Dorsolateral prefrontal cortex (tissue), 122 donors: ENCODE measurements at places on chromosomes 11 and 22.

GRCh38 chr11:46759196-46759595 lies 40.2 kb downstream of the F2 start:
- no peak for DNase-seq

GRCh38 chr11:120231963-120232362 lies 8.0 kb upstream of the POU2F3 start:
- DNase-seq, result no peak

GRCh38 chr11:87366763-87367405 lies 329.1 kb downstream of the TMEM135 start:
- no peak for DNase-seq

- no peak for DNase-seq
These were observed 16.7 kb downstream of the TAB1 start for GRCh38 chr22:39416319-39416718.

GRCh38 chr11:44279483-44279882 lies 30.5 kb downstream of the ALX4 start:
- DNase-seq, result no peak

GRCh38 chr11:100574894-100575769 lies 112.0 kb upstream of the ARHGAP42 start:
- DNase-seq, result no peak

DNA sequence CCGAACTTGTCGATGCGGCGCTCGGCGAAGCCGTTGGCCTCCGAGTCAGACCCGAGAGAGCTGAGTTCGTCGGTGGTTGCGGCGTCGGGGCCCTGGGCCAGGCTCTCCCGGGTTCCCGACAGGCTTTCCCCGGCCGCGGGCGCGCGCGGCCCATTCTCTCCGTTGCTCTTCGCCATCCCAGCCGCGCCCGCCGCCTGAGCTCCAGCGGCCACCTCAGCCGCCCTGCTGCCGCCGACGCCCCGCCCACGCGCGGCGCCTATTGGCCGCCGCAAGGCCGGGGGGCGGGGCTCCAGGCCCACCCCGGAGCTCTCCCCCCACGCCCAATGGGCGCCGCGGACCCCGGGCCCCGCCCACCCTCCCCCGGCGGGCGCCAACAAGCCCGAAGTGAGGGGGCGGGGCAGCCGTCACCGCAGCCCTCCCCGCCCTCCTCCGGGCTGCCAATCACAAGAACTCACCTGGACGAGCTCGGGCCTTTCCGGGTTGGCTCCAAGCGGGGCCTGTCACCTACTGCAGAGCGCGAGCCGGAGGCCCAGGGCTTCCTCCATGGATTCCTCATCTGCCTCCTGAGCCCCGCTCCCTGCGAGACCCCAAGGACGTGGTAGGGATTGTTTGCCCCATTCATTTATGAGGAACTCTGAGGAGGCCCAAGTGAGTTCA lies at the start of gene TBC1D10A:
Gene TBC1D10A (minus strand): TSS at position 236 of the 657 bp plus-strand sequence. CDS start 60 bp downstream, at position 176.
- DNase-seq, result peak; percentile 80

DNA sequence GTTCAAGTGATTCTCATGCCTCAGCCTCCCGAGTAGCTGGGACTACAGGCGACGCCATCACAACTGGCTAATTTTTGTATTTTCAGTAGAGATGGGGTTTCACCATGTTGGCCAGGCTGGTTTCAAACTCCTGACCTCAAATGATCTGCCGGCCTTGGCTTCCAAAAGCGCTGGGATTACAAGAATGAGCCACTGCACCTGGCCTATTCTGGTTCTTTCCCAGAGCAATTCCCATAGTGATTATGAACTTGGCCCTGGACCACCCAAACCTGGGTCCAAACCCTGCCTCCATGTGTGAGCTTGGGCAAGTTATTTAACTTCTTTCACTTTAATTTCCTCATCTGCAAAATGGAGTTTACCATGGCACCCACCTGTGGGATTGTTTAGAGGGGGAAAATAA lies 61.5 kb upstream of the HEPHL1 start:
- DNase-seq, result no peak

GRCh38 chr22:31911565-31912406 lies 32.5 kb upstream of the YWHAH start:
- no peak for DNase-seq

DNA sequence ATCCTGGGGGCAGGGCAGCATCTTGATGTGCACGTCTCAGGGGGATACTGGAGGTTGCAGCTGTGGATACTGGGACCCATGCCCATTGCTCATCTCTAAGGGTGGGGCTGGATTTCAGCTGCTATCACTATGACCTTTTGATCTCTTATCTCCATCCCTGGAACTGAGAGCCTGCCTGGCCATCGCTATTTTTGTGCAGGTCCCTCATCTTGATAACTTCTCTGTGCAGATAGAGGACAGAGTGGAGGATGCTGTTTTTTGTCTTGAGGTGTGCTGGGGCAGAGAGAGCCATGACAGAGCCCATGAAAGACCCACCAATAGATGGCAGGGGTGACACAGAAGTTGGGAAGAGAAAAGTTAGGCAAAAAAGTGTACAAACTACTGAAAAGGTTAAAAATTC lies 5.1 kb upstream of the INSC start:
- DNase-seq, result no peak

DNA sequence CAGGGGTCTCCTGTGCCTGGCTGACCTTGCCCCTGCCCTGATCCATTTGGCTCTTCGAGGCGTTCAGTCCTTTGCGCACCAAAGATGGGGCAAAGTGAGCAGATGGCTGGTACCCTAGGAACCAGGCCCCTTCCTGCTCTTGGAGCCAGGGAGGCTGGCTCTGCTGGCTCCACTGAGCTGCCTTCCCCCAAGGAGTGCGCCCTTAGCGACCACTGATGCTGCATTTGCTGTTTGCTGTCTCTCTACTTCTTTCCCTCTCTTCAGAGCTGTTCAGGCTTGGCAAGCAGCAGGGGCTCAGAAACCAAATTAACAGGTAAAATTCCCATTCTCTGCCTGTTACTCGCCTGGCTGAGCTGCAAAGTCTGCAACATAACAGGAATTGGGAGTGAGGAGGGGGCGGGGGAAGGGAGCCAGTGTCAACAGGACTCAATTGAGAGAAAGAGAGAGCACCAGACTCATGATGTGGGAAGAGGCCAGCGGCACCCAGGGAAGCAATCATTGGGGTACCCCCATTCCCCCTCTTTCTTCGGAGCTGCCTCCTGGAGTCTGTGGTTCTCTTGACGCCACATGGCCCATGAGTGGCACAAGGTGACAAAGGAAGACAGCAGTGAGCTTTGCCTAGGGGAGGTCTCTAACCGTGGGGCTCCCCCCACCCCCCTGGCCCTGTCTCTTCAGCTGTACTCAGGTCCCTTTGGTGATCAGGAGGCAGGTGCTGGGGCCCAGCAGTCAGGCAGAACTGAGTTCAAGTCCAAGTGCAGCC lies 102.3 kb downstream of the TP53I11 start:
- no peak for DNase-seq

- no peak for DNase-seq
These were observed 980.5 kb upstream of the CNTN5 start for GRCh38 chr11:98040061-98040808.

- peak; percentile 78 for DNase-seq
These were observed 2.1 kb downstream of the ARAP1 start for GRCh38 chr11:72750086-72750485.

DNA sequence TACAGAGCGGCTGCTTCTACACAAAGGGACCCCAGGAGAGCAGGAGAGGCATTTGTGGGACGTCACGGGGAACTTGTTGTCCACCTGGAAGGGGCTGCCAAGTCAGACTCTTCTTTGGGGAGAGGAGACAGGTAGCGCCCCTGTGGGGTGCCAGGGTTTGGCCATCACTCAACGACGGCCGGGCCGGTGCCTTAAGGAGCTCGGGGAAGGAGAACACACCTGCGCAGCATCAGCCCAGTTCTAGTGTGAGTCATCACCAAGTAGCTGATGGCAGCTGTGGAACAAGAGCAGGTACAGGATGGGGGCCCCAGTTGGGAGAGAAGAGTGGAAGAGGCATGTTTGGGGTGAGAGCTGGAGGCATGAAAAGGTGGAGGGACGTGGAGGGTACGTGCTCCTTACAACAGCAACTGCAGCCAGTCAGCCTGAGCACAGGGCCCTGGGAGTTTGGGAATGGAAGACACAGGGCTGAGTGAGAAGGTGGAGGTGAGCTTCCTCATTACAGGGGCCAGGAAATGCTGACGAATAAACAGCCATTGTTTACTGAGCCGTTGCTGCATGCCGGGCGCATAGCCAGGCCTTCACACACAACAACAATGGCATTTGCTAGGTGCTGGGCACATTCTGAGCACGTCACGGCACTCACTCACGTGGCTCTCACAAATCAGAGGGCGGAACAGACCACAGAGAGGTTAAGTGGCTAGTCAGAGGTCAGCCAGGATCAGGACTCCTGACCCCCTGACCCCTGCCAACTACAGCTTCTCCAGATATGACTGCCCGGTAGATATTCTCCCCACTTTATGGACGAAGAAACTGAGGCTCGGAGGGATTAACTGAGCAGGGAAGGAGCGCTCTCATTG lies 29.1 kb upstream of the TP53I11 start:
- DNase-seq, result no peak

DNA sequence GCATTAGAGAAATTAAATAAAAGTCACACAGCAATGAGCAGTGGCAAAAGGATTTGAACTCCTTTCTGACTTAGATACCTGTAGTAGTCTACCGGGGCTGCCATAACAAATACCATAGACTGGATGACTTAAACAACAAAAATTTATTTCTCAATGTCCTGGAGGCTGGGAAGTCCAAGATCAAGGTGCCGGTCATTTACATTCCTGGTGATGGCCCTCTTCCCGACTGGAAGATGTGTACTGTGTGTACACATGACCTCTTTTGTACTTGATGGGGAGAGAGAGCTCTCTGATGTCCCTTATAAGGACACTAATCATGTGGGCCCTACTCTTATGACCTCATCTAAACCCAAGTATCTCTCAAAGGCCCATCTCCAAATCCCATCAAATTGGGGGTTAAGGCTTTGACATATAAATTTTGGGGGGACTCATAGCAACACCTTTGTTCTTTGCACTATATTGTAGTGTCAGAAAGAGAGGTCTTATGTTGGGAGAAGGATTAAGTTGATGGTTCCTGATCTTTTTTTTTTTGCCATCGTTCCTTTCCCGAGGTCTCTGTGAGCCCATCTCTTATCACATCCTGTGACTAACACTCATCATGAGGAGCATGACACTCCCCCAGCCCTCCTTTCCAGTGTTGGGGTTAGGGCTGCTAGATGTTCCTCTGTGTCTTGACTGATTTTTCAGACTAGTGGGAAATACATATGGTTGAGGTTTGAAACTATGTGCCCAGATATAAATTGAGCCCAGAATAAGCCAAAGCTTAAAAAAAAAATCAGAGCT lies 104.3 kb downstream of the TRAF6 start:
- DNase-seq, result no peak

GRCh38 chr11:104198576-104198975 lies 34.6 kb upstream of the PDGFD start:
- no peak for DNase-seq

GRCh38 chr11:81421251-81421860 lies 1312.3 kb downstream of the FAM181B start:
- no peak for DNase-seq

- DNase-seq, result peak; percentile 14
These were observed 475.1 kb downstream of the BRD1 start for GRCh38 chr22:49352361-49353169.

GRCh38 chr11:128471138-128471661 lies 116.2 kb downstream of the ETS1 start:
- DNase-seq, result no peak

GRCh38 chr11:65549096-65549495 lies 9.1 kb downstream of the LTBP3 start:
- DNase-seq, result no peak

DNA sequence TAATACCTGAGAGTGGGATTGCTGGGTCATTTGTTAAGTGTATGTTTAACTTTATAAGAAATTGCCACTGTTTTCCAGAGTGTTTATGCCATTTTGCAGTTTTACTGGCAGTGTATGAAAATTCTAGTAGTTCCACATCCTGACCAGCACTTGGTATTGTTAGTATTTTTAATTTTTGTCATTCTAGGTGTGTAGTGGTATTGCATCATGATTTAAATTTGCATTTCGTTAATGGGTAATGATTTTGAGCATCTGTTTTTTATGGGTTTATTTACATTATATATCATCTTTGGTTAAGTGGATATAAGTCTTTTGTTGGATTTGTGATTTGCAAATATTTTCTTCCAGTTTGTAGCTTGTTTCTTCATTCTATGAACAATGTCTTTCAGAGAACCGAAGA lies 34.7 kb downstream of the PDE3B start:
- DNase-seq, result no peak

GRCh38 chr22:50252082-50253045 lies 1.3 kb upstream of the HDAC10 start:
- DNase-seq, result no peak

DNA sequence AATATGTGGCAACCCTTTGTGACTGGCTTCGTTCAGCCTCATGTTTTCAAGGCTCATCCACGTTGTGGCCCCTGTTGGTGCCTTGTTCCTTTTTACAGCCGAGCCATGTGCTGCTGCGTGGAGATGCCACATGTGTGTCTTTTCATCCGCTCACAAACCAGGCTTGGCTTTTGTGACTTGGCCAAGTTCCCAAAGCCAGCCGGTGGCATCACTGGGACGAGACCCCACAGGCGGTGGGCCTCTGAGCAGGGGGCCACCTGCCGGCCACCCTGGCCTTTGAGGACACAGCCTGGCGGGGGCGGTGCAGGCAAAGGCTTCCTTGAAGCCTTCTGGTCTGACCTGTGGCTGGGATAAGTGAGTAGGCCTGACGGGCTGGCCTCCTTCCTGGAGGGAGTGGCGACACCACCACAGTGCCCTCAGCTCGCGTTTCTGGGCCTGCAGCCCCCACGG lies 10.5 kb downstream of the GRK2 start:
- no peak for DNase-seq

DNA sequence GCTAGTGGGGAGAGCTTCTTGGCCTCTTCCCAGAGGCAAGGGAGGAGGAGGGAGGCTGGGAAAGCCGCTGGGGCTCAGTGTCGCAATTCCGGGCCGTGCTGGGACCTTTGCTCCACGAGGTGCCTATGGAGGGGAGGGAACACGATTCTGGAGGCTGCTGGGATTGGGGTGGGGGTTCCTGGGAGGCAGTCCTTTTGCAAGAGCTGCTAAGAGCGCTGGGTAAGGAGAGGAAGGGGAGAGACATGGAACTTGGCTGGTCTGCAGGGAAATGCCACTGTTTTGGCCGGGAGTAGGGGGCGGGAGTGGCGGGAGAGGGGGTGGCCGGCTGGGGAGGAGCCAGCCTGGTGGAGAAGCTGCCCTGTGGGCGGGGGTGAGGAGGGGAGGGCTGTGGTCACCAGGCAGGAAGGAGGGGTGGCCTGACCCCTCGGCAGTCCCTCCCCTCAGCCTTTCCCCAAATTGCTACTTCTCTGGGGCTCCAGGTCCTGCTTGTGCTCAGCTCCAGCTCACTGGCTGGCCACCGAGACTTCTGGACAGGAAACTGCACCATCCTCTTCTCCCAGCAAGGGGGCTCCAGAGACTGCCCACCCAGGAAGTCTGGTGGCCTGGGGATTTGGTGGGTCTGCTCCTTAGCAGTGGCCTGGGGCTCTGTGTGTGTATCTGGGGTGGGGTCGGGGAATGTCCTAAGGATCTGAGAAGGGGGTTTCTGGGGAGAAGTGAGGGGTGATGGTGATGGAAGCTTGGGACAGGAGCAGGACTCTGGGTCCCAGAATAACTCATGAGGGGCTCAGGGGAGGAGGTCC lies at the start of gene NR1H3:
Gene NR1H3 (plus strand): TSS at position 480 of the 800 bp plus-strand sequence. CDS start 1,221 bp downstream, outside the sequence.
- DNase-seq, result no peak

DNA sequence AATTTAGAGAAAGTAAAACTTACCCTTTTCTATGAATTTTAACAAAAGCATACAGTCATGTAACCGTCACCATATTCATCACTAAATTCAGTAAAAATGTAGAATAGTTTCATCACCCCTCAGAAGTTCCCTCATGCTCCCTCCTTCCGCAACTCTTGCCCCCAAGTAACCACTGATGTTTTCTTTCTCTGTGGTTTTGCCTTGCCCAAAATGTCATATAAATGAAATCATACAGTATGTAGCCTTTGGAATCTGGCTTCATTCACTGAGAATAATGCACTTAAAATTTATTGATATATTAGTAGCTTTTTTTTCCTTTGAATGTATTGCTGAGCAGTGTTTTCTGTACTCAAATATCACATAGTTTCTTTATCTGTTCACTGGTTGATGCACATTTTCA lies 60.1 kb downstream of the DCUN1D5 start:
- DNase-seq, result no peak
